ENCODE measurements at places on chromosomes 4 and X. TPM values are rescaled to one million over a fixed set of nuclear protein-coding genes. Genes with fewer than 3 reads are reported as not detected.

GIMD1 gene
- total RNA-seq: not detected

- no peak overlapping the region for H3K4me3 ChIP-seq
- no peaks in the 10 kb centered on the region for H3K4me1 ChIP-seq
- no peak overlapping the region for H3K27ac ChIP-seq
- H3K36me3 ChIP-seq: no peaks in the 10 kb centered on the region
Observed at GRCh38 chrX:27598312-27598711, 8.2 kb downstream of the DCAF8L2 start.

DNA sequence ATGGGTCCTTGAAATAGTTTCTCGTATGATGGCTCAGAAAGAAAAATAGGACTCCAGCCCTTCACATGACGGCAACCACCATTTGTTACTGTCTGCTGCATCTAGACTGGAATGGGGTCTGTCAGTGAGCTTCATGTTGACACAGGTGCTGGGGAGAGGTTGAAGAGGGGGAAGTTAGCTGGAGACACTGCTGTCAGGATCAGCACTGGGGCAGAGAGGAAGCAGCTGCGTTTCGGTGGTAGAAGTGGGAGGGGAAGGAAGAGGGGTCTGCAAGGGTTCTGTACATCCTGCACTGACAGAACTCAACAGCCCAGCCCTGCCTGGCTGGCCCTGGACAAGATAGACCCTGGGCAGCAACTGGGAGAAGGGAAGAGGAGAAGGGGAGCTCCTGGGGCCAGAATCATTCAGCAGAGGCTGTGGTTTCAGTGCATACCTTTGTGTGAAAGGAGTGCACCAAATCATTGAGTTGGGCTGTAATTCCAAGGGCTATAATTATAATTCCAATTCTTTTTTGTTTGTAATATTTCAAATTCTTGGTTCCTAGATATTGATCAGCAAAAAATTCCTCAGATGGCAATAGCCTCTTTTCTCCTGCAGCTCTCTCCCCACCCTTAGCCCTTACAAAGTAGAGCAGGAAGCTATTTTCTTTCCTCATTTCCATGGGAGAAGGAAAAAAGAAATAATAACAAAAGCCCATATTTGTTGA is 119.4 kb upstream of the C1GALT1C1 start:
- peaks cover 18% of the 10 kb centered on the region for H3K4me1 ChIP-seq
- H3K4me3 ChIP-seq: no peak overlapping the region
- no peak for DNase-seq
- H3K36me3 ChIP-seq: peaks cover 3% of the 10 kb centered on the region
- no peak overlapping the region for H3K27ac ChIP-seq

GRCh38 chr4:5524446-5525299 is 183.7 kb downstream of the EVC2 start:
- no peaks in the 10 kb centered on the region for H3K36me3 ChIP-seq
- H3K4me1 ChIP-seq: no peaks in the 10 kb centered on the region
- no peak overlapping the region for H3K4me3 ChIP-seq
- H3K27ac ChIP-seq: no peak overlapping the region
- no peaks in the 10 kb centered on the region for H3K27me3 ChIP-seq
- no peak for DNase-seq

HTR2C gene
- total RNA-seq: not detected

GRCh38 chrX:47145395-47146120 is 537 bp downstream of the RBM10 start:
- DNase-seq: no peak
- peak overlapping the region; percentile 98 for H3K4me3 ChIP-seq
- H3K27me3 ChIP-seq: no peaks in the 10 kb centered on the region

- no peak overlapping the region for H3K27ac ChIP-seq
- H3K4me1 ChIP-seq: no peaks in the 10 kb centered on the region
- H3K27me3 ChIP-seq: no peaks in the 10 kb centered on the region
- H3K36me3 ChIP-seq: no peaks in the 10 kb centered on the region
Observed at GRCh38 chrX:147226801-147227200, 412.3 kb upstream of the CXorf51A start.

PPBP gene
- total RNA-seq: not detected

GRCh38 chr4:23237771-23238170 is 545.0 kb downstream of the GBA3 start:
- no peaks in the 10 kb centered on the region for H3K36me3 ChIP-seq
- H3K4me3 ChIP-seq: no peak overlapping the region
- H3K4me1 ChIP-seq: no peaks in the 10 kb centered on the region
- DNase-seq: no peak

DNA sequence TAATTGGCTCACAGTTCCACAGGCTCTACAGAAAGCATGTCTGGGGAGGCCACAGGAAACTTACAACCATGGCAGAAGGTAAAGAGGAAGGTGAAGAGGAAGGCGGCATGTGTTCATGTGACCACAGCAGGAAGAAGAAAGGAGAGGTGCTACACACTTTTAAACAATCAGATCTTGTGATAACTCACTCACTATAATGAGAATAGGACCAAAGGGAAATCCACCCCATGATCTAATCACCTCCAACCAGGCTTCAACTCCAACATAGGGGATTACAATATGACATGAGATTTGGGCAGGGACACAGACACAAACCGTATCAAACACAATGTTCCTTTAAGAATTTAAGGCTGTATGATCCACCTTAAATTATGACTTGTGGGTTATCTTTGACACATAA is 10.5 kb upstream of the PGM2 start:
- H3K27me3 ChIP-seq: peaks cover 4% of the 10 kb centered on the region
- peaks cover 4% of the 10 kb centered on the region for H3K36me3 ChIP-seq
- H3K4me3 ChIP-seq: no peak overlapping the region
- peaks cover 17% of the 10 kb centered on the region for H3K4me1 ChIP-seq

NCAPG gene
- 87.5 TPM for total RNA-seq

- no peak for DNase-seq
- H3K27me3 ChIP-seq: peaks cover 28% of the 10 kb centered on the region
- H3K4me3 ChIP-seq: no peak overlapping the region
Observed at GRCh38 chr4:40971338-40971737, 221.6 kb downstream of the NSUN7 start.

PNMA6A gene
- 0.35 TPM for total RNA-seq

BEX1 gene
- not detected for total RNA-seq

GRCh38 chrX:104166735-104167436 is 633 bp downstream of the FAM199X start:
- peak overlapping the region; percentile 36 for H3K27ac ChIP-seq
- peaks cover 32% of the 10 kb centered on the region for H3K4me1 ChIP-seq
- no peak for DNase-seq
- peak overlapping the region; percentile 70 for H3K4me3 ChIP-seq
- H3K36me3 ChIP-seq: peaks cover 1% of the 10 kb centered on the region
- H3K27me3 ChIP-seq: no peaks in the 10 kb centered on the region

DNA sequence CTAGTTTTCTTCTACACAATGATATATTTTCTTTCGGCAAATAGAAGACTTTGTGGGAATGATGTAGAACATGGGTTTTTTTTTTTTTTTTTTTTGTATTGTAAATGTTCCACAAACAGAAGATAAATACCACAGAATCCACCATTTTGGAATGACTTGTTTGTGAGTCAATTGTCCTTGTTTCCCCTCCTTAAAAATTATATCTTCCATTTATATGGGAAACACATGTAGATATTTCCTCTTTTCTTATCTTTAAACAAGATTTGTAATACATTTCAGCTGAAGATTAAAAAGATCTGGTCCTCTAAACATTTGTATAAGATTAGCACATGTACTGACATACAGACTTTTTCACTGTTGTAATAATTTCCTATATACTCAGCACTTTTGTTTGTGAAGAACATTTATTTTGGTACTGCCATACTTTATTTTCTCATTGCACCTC is 304.6 kb downstream of the SPRY1 start:
- H3K4me3 ChIP-seq: no peak overlapping the region
- peaks cover 8% of the 10 kb centered on the region for H3K27me3 ChIP-seq
- no peaks in the 10 kb centered on the region for H3K4me1 ChIP-seq
- H3K36me3 ChIP-seq: peaks cover 1% of the 10 kb centered on the region
- no peak for DNase-seq

GRCh38 chrX:670645-671044 is 40.1 kb downstream of the SHOX start:
- H3K36me3 ChIP-seq: no peaks in the 10 kb centered on the region
- no peak overlapping the region for H3K4me3 ChIP-seq
- DNase-seq: no peak
- H3K27ac ChIP-seq: no peak overlapping the region
- H3K4me1 ChIP-seq: no peaks in the 10 kb centered on the region

F8A2 gene
- total RNA-seq: not detected

DNA sequence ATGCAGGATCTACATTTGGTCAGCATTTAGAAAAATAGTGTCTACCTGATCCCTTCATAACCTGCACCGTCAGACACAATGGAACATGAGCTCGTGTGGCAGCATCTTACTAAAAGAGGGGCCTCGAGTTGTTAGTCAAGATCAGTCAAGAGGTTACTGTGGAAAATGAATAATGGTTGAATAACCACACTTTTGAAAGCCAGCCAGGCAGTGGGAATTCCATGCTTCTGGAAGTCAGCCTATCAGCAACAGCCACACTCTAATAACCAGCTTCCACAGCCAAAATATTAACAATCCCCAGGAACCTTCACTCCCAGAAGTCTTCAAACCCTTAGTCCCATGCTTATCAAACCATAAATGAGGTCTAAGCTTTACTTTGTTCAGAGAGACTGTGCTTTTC is 234.3 kb downstream of the HS3ST1 start:
- H3K27ac ChIP-seq: no peak overlapping the region
- no peak for DNase-seq
- no peaks in the 10 kb centered on the region for H3K36me3 ChIP-seq
- H3K4me1 ChIP-seq: peaks cover 3% of the 10 kb centered on the region
- no peaks in the 10 kb centered on the region for H3K27me3 ChIP-seq

- H3K4me3 ChIP-seq: no peak overlapping the region
- no peaks in the 10 kb centered on the region for H3K36me3 ChIP-seq
- no peaks in the 10 kb centered on the region for H3K4me1 ChIP-seq
- H3K27ac ChIP-seq: no peak overlapping the region
- H3K27me3 ChIP-seq: peaks cover 60% of the 10 kb centered on the region
Observed at GRCh38 chr4:25088093-25088952, 57.6 kb upstream of the LGI2 start.

DNA sequence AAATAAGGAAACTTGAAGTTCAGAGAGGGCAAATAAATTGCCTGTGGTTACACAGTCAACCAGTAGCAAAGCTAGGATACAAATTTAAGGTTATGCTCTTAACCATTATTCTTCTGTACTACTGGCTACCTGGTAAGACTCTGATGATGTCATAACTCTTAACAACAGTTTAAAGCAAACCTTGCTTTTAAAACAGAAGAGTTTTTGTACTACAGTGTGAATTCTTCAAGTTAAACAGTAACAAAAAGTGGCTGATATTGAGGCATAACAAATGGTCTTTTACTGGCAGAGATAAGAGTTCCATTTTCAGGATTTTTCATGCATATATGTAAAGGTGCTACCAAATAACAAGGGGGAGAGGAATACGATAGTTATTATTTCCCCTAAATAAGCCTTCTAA is 23.4 kb downstream of the TAB3 start:
- H3K4me3 ChIP-seq: no peak overlapping the region
- peaks cover 5% of the 10 kb centered on the region for H3K4me1 ChIP-seq
- DNase-seq: no peak
- peaks cover 8% of the 10 kb centered on the region for H3K36me3 ChIP-seq
- H3K27ac ChIP-seq: no peak overlapping the region

- H3K27me3 ChIP-seq: peaks cover 2% of the 10 kb centered on the region
- H3K4me3 ChIP-seq: no peak overlapping the region
- H3K4me1 ChIP-seq: no peaks in the 10 kb centered on the region
- H3K27ac ChIP-seq: no peak overlapping the region
Observed at GRCh38 chr4:37538931-37539330, 147.2 kb downstream of the RELL1 start.

TLR10 gene
- not detected for total RNA-seq

- peak overlapping the region; percentile 32 for H3K4me3 ChIP-seq
- no peaks in the 10 kb centered on the region for H3K36me3 ChIP-seq
- H3K4me1 ChIP-seq: peaks cover 18% of the 10 kb centered on the region
- H3K27ac ChIP-seq: no peak overlapping the region
- peaks cover 28% of the 10 kb centered on the region for H3K27me3 ChIP-seq
Observed at GRCh38 chr4:168847771-168848502, 162.1 kb downstream of the CBR4 start.

RAI2 gene
- total RNA-seq: not detected

NWD2 gene
- not detected for total RNA-seq

Measured in activated CD8-positive, alpha-beta memory T cell treated with anti-CD3 and anti-CD28 coated beads, Interleukin-2, amount 10 ng/mL, durations not matched to agents 7 days and 5 days (primary cell).